ENCODE measurements at places on chromosomes 11 and 22. TPM values are rescaled to one million over a fixed set of nuclear protein-coding genes. Genes with fewer than 3 reads are reported as not detected.
A peak's percentile ranks its signal among the peaks of the same experiment; 100 is the strongest.

The OR52N4 gene
- total RNA-seq, result 0.28 TPM

The OSM gene
- 1.8 TPM for total RNA-seq

- no peaks in the 10 kb centered on the region for H3K27me3 ChIP-seq
- H3K4me1 ChIP-seq, result no peaks in the 10 kb centered on the region
- H3K4me3 ChIP-seq, result no peak overlapping the region
- DNase-seq, result no peak
- no peaks in the 10 kb centered on the region for H3K36me3 ChIP-seq
Observed at GRCh38 chr11:97764605-97765004, 1256.1 kb upstream of the CNTN5 start.

The DBX1 gene
- total RNA-seq, result not detected

GRCh38 chr11:134978388-134979088 lies 566.5 kb upstream of the B3GAT1 start:
- H3K4me1 ChIP-seq, result no peaks in the 10 kb centered on the region
- H3K36me3 ChIP-seq, result no peaks in the 10 kb centered on the region
- H3K27ac ChIP-seq, result no peak overlapping the region
- DNase-seq, result no peak
- no peaks in the 10 kb centered on the region for H3K27me3 ChIP-seq

GRCh38 chr11:95764267-95764898 lies 25.2 kb downstream of the FAM76B start:
- no peaks in the 10 kb centered on the region for H3K27me3 ChIP-seq
- H3K27ac ChIP-seq, result no peak overlapping the region
- no peak overlapping the region for H3K4me3 ChIP-seq
- no peaks in the 10 kb centered on the region for H3K36me3 ChIP-seq
- peak; percentile 81 for DNase-seq

Measured in lung (tissue), 17 donors.